ENCODE measurements at places on chromosomes 6 and 20.

DNA sequence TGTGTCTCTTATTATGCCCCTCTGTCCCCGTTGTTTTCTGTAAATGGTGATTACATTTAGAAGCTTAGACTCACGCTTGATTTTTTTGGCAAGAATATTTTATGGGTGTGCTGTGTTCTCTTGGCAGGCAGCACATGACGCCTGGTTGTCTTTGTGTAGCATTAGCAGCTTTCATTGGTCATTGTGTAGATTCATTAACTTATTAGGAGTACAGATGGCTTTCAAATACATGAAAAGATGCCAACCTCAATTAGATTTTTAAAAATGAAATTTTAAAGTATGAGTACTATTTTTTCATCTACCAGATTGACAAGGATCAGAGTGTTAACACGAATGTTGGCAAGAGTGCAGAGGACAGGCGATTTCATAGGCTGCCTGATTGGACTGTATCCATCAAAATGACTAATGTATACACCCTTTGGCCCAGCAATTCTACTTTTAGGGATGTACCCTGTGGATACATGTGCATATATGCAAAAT lies 15.2 kb downstream of the COX4I2 start:
- no peak for DNase-seq

DNA sequence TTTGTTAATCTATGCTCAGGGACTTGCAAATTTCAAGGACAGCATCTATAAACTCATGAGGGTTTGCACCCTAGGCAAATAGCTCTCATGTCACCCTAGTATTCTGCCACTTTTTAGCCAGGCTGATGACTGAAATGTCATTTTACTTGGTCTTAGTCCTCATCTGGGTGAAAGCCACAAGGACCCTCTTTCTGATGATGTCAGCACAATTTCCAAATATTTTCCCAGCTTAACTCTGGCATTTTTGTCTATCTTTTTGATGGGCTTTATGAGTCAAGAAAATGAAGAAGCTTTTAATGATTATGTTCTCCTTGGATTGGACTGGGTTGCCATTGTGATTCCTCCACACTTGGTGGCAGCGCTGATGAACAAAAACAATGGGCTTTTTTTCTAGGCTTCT lies 420.1 kb upstream of the BTBD3 start:
- DNase-seq = no peak

DNA sequence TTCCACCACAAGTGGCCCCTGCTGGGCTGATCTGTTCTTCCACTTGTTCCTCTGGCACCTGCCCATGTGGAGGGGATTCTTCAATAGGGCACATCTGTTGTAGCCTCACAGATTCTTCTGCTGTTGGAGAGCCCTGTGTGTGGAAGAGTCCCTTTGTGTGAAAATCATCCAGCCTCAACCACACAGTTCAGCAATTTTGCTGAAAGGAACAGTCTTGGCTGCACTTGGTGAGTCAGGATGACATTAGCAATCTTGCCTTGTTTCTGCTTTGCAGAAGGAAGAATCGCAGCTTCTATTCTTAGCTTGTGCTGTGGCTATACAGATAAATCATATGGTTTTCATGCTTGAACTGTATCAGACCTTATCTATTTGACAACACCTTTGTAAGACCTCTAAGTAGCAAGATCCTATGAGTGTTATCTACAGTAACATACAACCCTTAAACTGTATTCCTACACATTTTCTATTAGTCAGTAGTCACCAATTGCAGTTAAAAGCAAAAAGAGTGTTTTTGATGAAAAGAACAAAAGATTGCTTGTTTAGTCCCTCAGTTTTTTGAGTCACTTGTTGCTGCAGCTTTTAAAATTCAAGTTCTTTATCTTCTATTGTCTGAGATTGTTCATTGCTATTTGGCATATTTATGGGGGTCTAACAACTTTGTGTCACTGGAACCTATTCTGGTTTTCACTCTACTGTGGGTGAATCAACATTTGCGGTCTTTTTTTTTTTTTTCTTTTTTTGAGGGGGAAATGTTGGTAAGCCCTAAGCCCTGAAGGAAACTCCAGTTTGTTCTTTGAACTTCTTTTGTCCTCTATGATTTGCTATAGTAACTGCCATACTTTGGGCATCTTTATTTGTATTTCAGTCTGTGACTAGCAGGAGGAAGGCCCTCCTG lies 231.6 kb downstream of the TFAP2B start:
- DNase-seq = no peak

GRCh38 chr20:2379511-2380229 lies 1.0 kb upstream of the TGM6 start:
- DNase-seq = no peak

DNA sequence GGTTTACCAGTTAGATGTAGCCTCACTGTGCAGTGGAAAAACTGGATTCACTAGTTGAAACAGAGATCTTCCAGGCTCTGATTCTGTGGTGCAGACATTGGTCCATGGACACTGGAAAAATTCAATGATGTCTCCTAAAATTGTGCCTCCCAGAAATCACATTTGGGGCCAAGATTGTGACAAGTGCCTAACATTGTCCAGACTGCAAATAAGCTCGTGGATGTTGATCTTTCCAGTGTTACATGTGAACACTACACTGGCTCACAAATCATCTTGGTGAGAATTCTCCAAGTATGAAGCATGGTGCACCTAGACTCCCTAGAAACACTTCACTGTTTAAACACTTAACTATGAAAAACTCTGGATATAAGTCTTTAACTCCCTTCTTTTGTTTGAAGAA lies 140.4 kb downstream of the HAO1 start:
- no peak for DNase-seq

Data from stimulated activated CD8-positive, alpha-beta memory T cell treated with anti-CD3 and anti-CD28 coated beads, Interleukin-7, amount 100 ng/mL, for 1 hour (primary cell).